Femur (tissue), 1 donor: ENCODE measurements at places on chromosomes 4 and X.

GRCh38 chr4:145132511-145133098, 34.5 kb downstream of the ABCE1 start:
- DNase-seq, result no peak

GRCh38 chrX:14851526-14851925, 21.3 kb downstream of the FANCB start:
- DNase-seq, result no peak

DNA sequence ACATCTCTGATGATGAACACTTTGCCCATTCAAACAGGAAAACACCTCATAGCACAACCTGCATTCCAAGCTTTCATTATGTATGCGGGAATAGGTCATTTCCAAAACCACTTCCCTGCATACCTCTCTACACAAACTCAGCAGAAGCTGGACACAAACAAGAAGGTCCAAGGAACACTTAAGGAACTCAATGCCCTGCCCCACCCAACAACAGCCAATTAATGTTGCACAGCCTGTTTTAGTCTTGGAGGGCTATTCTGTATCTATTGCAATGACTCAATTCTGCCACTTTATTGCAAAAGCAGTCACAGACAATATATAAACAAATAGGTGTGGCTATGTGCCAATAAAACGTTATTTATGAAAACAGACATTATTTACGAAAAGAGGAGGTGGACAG, 16.7 kb downstream of the OPHN1 start:
- DNase-seq, result no peak

DNA sequence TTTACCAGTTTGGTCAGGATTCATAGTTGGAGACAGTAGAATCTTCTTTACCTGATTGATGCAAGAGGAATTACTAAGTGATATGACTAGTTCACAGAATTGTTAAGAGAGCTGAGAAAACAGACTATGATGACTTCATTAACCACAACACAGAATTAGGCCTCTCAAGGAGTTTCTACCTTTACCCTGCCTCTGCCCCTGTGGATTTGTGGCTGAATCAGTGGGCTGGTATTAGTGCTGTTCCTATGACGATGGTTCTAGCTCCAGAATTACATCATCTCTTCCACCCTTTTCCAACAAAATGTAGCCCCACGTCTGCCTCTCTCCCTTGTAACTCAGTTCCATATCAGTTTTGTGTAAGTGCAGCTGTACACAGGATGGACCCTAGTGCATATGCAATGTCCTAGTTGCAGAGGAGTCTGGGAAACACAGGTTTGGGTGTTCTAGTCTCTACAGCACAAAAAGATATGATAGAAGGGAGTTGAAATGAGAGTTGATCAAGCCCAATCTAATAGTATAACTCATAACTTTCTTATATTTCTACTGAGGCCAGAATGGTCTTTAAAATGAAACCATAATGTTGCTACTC, 99.3 kb downstream of the ANXA5 start:
- no peak for DNase-seq

- no peak for DNase-seq
Observed at GRCh38 chrX:124212622-124213021, 119.8 kb upstream of the TEX13D start.

DNA sequence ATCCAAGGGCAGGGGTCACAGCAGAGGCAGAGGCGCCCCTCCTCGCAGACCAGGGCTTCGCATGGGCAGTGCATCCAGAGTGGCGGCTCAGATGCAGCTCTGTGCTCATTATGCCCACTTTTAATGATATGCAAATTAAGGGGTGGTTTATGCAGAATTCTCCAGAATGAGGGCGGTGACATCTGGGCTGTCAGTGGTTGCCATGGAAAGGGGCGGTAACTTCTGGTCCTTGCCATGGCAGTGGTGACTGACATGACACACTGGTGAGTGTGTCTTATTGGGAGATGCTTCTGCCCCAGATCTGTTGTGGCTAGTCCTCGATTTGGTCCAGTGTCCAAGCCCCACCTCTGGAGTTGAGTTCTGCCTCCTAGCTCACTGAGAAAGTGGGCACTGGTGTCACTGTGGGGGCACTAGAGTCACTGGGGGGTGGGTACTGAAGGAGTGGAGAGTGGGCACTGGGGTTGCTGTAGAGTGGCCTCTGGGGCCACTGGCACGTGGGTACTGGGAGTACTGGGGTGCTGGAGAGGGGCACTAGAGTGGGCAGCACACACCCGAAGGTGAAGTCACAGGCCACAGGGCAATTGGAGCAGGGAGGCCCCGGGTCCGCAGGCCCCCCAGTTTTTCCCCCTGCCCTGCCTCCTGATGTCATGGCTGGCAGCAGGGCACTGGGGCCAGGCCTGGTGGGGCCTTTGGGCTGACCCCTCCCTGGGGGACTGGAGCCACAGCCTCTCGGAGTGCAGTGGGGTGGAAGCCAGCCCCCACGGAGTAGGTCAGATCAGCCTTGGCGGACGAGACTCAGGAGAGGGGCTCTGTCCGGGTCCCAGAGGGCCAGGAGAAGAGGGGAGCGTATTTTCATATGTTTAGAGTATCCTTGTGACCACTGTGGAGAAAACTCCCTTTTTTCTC, 98.6 kb upstream of the NKX1-1 start:
- no peak for DNase-seq

GRCh38 chrX:136196691-136197155, 49.4 kb downstream of the FHL1 start:
- DNase-seq, result no peak

DNA sequence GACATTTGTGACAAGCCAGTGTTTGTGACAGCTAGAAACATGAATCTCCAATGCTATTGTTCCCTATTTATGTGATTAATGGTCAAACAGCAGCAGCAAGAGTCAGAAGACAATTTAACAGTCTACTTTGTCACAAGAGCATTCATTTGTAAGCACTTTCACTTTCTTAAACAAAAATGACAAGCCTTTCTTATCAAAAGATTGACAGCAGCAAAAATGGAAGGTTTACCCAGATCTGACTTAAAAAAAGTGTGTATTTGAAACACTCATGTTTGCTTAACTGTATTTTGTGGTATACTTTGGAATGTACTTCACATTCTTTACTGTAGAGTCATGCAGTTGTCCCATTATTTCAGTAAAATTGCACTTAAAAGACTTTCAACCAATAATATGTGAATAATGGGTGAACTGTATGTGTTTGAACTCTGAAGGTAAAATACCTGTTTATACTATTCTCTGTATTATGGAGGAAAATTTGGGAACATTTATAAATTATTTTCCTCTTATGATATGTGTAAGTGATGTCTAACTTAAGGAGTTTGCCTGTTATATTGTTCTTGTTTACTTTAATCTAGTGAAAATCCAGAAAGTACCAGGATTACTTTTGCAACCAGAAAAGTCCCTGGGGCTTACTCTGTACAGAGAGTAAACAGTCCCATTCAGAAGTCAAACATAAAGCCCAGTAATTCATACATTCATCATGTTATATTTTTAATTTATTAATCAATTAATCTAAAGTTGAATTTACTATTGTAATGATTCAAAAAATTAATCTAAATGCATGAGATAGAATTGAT, 314.9 kb upstream of the TRAM1L1 start:
- DNase-seq, result no peak

GRCh38 chr4:103482471-103482870, 237.3 kb downstream of the TACR3 start:
- DNase-seq, result no peak

DNA sequence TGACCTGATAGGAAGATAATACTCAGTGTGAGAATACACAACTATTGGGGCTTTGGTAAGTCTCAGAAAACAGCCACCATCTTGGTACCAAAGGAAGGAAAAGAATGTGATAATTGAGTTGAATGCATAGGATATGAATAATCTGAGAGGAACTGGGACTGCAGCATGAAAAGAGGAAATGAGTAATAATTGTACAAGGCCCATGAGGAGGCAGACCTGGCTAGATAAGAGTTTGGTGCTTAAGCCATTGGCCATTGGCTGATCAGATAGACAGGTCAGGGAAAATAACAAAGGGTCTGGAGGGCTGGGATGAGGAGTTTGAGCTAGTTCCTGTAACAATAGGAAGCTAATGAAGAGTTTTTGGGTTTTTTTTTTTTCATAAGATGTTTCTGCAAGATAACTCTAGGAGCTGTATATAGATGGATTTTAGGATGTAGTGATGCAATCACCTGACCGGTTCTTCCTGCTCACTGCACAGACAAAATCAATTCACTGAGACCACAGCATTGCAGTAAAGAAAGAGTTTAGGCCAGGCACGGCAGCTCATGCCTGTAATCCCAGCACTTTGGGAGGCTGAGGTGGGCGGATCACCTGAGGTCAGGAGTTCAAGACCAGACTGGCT, 5.3 kb upstream of the TRMT2B start:
- no peak for DNase-seq

DNA sequence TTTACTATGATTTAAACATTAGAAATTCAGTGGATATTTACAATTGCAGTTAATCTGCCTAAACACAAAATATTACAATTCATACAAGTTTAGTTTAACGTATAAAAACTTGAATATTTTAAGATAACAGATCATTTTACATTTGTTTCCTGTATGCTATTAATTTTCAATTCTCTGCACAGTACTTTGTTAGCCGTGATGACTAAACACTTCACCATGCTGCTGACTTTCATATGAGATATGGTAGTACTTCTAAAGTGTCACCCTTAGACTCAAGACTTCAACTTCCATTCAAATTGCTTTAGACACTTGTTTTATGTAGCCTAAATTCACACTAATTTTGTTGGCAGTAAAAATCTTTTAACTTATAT, 1646.4 kb upstream of the ADGRL3 start:
- DNase-seq, result no peak

DNA sequence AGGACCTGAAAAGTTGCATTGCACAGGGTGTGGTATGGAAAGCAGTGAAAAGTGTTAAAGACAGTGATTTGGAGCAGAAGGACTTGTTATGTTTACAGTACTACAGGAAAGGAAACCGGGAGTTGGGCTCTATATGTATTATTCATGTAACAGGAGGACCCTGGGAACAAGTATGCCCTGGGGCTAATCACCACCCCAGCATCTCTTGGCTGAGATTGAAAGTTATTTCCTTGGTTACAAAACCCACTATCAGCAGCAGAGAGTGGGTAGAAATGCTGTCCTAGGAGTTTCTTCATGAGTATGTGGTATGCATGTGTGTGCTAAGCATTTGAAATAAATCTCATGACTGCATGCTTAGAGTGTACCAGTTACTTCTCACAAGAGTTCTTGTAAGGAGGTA, 46.9 kb downstream of the STK32B start:
- no peak for DNase-seq

DNA sequence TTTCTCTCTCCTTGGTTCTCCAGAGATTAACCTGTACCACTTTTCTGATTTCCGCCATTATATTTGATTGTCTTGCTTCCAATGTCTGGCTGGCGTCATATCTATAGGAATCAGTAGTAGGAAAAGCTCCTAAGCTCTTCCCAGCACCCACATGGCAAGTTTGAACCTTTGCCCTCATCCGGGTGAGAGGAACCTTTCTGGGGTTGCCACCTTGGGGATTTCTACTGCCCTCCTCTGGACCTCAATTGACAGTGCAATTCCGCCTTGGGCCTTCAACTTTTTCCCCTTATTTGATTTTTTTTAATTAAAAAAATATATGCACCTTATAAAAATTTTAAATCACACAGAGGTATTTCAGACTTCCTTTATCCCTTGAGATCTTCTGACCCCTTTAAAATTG, 2.0 kb upstream of the CXorf66 start:
- no peak for DNase-seq
